Stimulated activated CD8-positive, alpha-beta memory T cell treated with anti-CD3 and anti-CD28 coated beads, Interleukin-4, amount 100 ng/mL, for 4 hours (primary cell): ENCODE measurements at places on chromosomes 7 and 10.

- DNase-seq, result no peak
Measured at GRCh38 chr7:37081436-37081835, 357.1 kb upstream of the AOAH start.

DNA sequence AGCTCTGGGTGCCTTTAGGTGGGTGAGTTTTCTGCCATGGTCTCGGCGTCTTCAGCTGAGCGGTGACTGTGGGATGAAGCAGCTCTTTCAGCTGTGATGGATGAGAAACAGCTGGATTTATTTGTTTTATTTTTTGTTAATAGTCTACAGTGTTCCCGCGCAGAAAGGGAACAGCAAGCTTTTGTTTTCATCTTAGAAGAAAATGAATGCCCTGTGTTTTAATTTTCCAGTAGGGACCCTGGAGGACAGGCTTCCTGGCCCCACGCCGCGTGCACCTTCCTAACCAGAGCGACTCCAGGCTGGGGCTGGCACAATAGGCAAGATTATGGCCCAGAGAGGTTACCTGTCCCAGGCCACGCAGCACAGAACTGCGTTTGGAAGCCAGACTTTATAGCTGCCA, 57.6 kb downstream of the GTF2IRD1 start:
- DNase-seq, result no peak

GRCh38 chr10:50919010-50919409, 33.6 kb upstream of the A1CF start:
- no peak for DNase-seq

DNA sequence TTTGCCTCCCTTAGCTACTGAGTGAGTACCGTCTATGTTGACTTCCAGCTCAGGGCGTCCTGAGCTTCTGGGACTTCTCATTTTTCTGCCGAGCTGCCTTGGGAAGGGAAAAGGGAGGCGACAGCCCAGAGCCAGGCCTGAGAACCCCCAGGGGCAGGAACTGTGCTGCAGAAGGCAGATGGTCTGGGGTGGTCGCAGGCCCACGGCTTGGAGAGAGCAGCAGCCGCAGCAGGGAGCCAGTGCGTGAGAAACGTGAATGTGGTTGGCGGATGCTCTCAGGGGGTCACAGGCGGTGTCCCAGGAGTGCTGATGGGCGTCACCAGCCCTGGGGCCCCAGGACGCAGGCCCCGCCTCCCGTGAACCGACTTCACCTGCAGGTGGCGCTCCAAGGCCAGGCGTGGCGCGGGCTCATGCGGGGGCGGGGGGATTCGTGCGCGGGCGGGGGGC, 9.2 kb upstream of the PWWP2B start:
- DNase-seq, result peak; percentile 63

- no peak for DNase-seq
Measured at GRCh38 chr10:109895095-109895818, 28.1 kb downstream of the XPNPEP1 start.

DNA sequence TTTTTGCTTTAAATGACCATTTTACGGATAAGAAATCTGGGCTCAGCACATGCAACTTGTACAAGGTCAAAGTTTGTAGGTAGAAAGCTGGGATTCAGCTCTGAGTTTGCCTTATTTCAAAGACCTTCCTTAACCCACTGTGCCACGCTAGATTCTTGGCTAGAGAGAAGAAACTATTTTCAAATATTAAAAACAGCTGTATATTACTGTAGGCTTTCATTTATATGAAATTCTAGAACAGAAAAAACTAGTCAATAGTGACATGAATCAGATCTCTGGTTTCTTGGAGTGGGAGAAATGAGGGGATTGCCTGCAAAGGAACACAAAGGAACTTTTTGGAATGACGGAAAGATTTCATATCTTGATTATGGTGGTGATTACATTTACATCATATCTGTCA, 53.0 kb upstream of the C1GALT1 start:
- DNase-seq, result no peak

- DNase-seq, result no peak
Measured at GRCh38 chr10:125160856-125161706, 718 bp upstream of the CTBP2 start.

GRCh38 chr7:149607683-149608082, 110.1 kb upstream of the ZNF746 start:
- no peak for DNase-seq

DNA sequence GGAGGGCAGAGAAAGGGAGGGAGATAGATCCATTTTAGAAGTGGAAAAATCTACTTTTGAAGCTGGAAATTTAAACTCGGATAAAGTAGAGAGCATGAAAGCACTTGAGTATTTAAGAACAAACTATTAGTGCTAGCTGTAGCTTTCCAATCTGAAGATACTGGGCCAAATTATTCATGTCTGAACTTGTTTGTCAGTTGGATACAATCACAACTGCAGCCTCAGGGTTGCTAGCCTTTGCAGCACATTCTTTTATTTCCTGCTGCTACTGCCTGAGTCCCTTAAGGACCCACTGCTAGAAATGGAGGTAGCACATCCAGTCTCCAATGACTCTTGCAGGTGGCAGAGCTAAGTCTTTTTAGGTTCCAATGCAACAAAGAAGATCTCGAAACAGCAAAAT, 8.3 kb upstream of the SLC25A13 start:
- no peak for DNase-seq

- DNase-seq, result no peak
Measured at GRCh38 chr10:133131734-133132472, 28.1 kb upstream of the KNDC1 start.

DNA sequence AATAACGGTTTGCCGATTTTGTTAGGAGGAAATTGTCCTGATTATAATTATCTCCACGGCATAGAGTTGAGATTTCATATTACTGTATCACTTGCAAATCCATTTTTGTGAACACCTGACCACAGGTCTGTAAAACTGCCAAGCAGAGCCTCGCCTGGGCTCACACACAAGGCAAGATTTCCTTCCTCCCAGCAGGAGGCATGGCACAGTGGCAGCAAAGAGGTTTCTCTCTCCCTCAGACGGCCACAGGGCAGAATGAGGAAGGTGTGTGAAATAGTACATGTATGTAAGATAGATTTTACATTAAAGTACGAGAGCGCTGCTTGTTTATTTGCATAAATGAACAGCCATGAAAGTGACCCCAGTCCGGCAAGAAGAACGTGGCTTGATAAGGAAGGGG, 130.1 kb downstream of the CELF2 start:
- DNase-seq, result no peak

DNA sequence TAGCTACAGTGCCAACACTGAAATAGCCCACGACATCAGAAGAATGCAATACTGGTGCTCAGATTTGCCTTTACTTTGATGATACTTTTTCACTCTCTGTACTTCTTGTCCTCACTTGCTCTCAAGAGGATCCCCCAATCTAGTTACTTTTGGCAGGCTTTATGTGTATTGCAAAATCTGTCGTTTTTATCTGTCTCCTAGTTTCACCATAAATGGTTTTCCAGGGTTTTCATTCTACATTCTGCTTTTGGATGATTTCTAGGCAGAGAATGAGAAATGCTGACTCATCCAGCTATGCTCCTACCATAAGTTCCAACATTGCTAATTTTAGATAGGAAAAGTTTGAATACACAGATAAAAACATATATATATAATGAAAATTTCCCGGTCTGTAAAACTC, 659.5 kb upstream of the NRG3 start:
- DNase-seq, result no peak

- DNase-seq, result no peak
Measured at GRCh38 chr7:9189703-9190102, 756.3 kb downstream of the NXPH1 start.

- DNase-seq, result no peak
Measured at GRCh38 chr10:71819985-71820384, 31.1 kb downstream of the PSAP start.

DNA sequence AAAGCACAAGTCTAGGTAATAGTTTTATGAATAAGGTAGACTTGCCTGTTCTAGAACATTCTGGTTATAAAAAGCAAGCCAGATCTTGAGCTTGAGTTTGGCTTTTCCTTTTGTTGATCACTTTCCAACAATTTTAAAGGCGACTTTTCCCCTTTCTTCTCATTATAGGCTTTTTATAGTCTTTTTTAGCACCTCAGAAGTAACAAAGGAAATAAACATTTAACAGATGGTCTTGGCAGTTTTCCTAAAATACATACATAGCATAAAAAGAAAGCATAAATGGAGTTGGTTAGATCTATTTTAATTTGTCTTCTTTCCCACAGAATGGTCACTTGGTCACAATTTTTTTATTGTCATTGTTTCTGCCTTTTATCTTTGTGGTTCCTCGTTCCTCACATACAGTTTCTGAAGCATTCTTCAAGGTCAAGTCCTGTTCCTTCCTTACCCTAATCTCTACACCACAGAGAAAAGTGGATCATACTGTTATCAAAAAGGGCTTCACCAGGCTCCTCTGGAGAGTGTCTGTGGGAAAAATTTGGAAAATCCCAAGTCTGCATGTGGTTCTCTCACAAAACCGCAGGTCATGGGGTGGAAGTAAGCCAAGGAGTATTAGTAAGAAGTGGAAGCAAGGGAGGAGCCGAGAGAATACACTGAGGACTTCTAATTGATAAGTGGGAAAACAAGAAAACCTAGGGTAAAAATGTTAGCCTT, 31.3 kb downstream of the THNSL1 start:
- no peak for DNase-seq

DNA sequence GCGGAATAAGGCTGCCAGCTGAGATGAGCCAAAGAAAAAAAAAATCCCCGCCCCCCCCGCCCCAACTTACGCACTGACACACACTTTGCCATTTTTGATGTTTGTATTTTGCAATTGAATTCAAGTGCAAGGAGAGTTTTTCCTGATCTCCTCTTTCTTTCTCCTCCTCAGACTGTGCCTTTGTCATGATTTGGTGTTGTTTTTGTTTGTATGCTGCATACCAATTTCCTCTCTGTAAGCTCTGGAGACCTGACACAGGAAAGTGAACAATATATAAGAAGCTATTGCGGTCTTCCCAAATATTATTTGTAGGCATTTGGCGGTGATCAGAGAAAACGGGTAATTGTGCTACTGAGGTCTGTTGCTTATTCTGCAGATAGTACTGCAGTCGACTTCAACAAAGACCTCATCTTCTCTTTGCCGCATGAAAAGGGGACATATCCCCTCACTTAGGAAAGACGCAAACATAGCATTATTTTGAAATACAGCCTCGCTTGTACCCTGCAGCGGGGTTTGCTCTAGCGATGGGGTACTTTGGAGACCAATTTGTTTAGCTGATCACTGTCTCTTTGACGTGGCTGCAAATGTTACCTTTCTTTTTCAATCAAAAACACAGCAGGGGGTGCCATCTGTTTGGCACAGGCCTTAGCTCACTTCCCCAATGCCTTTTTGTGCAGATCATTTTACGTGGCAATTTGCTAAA, 206.6 kb downstream of the SKAP2 start:
- no peak for DNase-seq

DNA sequence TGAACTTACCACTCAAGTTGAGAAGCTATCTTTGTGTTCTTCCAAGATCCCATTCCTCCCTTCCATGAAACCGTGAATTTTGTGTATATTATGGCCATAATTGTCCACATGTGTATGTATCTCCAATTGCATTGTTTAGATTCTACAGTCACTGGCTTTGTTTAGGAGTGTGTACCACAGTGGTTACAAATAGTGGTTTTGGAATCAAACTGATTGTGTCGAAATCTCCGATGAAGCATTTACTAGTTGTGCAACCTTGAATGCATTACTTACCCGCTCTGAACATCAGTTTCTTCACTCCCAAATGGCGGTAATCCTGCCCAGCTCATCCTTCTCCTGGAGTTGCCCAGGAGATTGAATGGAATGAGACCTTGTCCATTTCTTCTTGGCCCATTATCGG, 145.0 kb upstream of the ZNF32 start:
- DNase-seq, result no peak

DNA sequence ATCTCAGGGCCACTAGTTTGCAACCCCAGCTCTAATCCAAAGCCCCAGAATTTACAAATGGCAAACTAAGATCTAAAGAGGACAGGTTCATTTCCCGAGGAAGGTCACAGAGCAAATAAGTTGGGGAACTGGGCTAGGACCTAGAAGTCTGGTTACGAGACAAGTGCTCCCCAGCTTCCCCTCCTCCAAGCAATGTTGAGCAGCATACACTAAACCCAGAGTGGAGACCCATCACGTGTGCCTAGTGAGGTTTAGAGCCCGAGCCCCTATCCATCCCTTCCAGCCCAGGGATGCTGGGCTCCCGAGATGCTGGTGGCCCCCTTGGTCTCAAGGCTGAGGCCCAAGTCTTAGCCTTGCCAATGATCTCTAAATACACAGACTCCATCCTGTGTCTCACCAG, 209.5 kb upstream of the ZMIZ1 start:
- DNase-seq, result no peak

DNA sequence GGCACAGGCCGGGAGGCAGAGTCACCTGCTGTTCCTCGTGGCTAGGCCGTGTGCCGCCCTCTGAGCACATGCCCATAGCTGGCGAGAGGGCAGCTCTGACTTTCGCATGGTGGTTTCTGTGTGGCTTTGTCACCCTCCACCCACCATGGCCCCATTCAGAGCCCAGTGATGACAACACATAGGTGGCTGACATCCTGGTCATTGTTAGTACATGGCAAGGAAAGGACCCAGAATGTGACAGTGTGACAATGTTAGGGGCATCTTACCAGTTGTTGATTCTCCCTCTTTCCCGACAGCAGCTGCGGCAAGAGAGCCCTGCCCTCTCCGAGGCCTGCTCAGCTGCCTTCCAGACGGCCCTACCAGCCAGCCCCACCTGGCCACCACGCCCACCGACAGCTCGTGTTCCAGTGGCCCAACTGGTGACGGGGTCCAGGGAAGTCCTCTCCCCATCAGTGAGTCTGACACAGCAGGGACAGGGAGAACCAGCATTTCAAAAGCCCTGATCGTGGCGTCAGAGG, 52.2 kb downstream of the ZNF467 start:
- DNase-seq, result no peak

GRCh38 chr10:13349463-13350274, 1.6 kb upstream of the SEPHS1 start:
- no peak for DNase-seq

DNA sequence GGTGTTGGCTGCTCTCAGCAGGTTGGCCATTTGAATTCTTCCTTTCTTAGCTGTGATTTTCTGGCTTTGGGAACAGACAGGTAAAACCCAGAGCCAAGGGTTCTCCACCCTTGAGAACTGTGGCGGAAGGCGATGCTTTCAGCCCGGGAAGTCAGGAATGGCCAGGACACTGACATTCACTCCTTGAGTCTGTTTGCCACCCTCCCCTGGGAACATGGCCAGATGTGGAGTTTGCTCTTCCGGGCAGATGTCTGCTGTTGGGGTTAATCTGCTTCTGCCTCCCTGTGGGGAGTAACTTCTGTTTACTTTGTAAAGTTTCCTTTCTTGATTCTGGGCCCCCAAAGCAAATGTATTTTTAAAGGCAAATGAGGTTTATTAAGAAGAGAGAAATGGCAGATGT, 17.7 kb downstream of the GATA3 start:
- DNase-seq, result no peak
